ENCODE measurements at places on chromosomes 16 and 17. TPM values are rescaled to one million over a fixed set of nuclear protein-coding genes. Genes with fewer than 3 reads are reported as not detected.

DNA sequence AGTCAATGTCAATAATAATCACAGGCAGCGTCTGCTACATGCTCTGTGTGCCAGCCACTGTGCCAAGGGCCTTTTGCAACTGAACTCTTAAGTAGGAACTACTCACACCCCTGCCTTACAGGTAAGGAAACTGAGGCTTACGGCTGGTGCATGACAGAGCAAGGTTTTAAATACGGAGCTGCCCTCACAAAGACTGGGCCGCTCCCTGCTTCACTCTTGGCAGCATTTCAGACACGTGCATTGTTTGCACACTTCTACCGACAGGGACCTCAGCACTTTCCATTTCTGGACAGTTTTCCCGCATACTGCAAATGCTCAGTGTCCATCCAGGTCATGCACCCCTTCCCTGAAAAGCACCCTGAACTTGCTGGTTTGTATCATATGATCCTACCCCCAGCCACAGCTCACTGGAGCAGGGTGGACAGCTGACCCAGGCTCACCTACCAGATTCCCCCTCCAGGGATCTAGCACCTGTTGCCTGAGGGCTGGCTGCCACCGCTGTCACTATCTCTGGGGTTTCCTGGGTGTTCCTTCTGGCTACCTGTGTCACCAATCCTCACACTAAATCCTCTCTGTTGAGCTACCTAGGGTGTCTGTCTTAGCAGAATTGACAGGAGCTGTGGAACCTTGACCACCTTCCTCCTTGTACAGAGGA, 142.9 kb downstream of the C16orf78 start:
- no peaks in the 10 kb centered on the region for H3K36me3 ChIP-seq
- no peak overlapping the region for H3K27ac ChIP-seq
- no peaks in the 10 kb centered on the region for H3K4me1 ChIP-seq
- DNase-seq, result no peak

The RAD51C gene
- total RNA-seq, result 74.9 TPM

- no peaks in the 10 kb centered on the region for H3K4me1 ChIP-seq
- no peak for DNase-seq
- H3K27ac ChIP-seq, result no peak overlapping the region
Measured at GRCh38 chr16:75486014-75486675, 9.1 kb downstream of the CHST6 start.

DNA sequence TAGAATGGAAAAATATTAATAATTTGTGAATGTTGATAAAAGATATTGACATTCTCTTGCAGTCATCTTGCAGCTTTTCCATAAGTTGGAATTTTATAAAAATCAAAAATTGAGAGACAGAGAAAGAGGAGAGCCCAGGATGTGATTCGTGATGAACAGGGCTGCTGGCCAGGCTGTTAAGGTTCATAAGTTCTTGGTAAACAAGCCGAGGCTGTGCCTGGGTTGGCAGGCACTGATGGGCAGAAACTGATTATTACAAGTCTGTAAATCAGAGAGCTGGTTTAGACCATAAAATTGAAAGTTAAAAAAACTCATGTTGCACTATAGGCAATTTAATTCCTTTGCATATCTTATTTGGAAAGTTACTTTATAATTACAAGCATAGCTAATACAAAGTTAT, 533.7 kb downstream of the HAPSTR1 start:
- H3K36me3 ChIP-seq, result no peaks in the 10 kb centered on the region
- no peak for DNase-seq
- H3K27ac ChIP-seq, result no peak overlapping the region
- no peak overlapping the region for H3K4me3 ChIP-seq
- H3K4me1 ChIP-seq, result no peaks in the 10 kb centered on the region
- H3K27me3 ChIP-seq, result no peaks in the 10 kb centered on the region

The CCL16 gene
- total RNA-seq, result not detected

DNA sequence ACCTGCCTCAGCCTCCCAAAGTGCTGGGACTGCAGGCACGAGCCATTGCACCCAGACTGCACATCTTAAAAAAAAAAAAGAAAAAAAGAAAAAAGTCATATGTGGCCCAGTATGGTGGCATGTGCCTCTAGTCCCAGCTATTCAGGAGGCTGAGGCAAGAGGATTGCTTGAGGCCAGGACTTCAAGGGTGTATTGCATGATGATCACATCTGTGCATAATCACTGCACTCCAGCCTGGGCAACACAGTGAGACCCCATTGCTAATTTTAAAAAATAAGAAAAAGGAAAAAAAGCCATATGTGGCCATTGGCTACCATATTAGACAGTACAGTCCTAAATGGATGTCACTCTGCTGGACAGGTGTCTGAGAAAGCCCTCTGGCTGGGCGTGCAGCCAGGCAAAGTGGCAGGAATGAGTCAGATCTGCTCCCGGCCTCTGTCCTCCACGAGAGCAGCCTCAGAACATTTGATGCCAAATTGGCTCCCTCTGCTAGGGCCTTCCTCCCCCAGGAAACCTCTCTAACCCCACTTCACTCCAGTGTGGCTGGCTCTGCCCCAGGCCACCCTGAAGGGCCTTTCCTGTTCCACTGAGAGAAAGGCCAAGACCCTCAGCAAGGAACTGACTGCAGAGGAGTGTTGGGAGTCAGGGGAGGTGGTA, 14.7 kb downstream of the CA7 start:
- DNase-seq, result no peak
- H3K27ac ChIP-seq, result no peak overlapping the region
- H3K4me3 ChIP-seq, result no peak overlapping the region
- peaks cover 5% of the 10 kb centered on the region for H3K4me1 ChIP-seq

DNA sequence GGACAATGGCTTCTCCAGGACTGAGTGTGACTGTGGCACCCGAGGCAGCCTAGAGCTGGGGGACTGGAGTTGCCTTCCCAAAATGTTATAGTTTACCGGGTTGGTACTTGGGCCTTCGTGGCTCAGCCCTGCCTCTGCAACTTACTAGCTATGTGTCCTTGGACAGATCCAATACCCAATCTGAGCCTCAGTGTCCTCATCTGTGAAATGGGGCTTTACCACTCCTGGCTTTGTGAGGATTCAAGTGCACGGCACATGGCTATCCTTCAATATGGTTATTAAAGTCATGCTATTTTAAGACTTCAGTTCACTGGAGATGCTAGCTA, 9.6 kb downstream of the IRX5 start:
- no peak overlapping the region for H3K4me3 ChIP-seq
- H3K36me3 ChIP-seq, result no peaks in the 10 kb centered on the region
- no peak for DNase-seq

The MMP15 gene
- total RNA-seq, result 1.9 TPM

GRCh38 chr17:68310152-68310551, 18.9 kb downstream of the ARSG start:
- DNase-seq, result no peak
- H3K4me1 ChIP-seq, result peaks cover 4% of the 10 kb centered on the region
- no peak overlapping the region for H3K4me3 ChIP-seq
- H3K27ac ChIP-seq, result no peak overlapping the region

The SDR42E1 gene
- total RNA-seq, result not detected

DNA sequence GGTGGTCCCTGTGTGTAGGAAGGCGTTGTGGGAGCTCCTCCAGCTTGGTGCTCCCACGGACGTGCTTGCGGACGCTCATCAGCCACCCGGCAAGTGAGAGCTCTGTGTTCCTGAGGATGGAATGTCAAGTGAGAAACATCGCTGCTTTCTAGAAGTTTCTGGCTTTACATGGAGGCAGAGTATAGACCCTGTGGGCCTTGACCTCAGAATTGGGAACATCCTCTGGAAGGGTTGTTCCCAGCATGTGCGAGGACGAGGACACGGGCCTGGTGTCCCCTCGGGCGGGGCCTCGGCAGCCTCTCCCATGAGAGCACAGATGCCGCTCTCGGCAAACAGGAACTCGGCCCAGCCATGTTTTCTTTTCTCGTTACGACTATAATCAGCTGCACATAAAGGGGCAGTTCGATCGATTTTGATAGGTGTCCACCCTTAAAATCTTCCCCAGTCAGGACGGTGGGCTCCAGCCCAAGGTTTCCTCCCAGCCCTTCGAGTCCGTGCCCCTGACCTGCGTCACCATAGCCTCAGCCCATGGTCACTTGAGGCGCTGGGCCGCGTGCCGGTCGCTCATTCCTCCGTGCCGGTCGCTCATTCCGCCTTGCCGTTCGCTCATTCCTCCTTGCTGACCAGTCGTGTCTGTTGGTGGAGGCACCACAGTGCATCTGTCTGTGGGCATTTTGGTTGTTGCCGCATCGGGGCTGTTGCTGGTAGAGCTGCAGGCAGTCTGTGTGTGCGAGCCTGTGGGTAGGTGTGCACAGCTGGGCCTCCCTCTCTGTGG, 91.3 kb upstream of the ZNF750 start:
- H3K27ac ChIP-seq, result no peak overlapping the region
- no peak overlapping the region for H3K4me3 ChIP-seq
- no peaks in the 10 kb centered on the region for H3K27me3 ChIP-seq
- H3K36me3 ChIP-seq, result peaks cover 75% of the 10 kb centered on the region

- no peak for DNase-seq
- H3K27me3 ChIP-seq, result no peaks in the 10 kb centered on the region
- no peak overlapping the region for H3K27ac ChIP-seq
Measured at GRCh38 chr17:33983824-33984574, 271.1 kb upstream of the CCL2 start.

- H3K4me3 ChIP-seq, result no peak overlapping the region
- no peaks in the 10 kb centered on the region for H3K4me1 ChIP-seq
- no peaks in the 10 kb centered on the region for H3K36me3 ChIP-seq
- H3K27ac ChIP-seq, result no peak overlapping the region
- no peaks in the 10 kb centered on the region for H3K27me3 ChIP-seq
- DNase-seq, result no peak
Measured at GRCh38 chr17:68592682-68593641, 8.2 kb downstream of the FAM20A start.

DNA sequence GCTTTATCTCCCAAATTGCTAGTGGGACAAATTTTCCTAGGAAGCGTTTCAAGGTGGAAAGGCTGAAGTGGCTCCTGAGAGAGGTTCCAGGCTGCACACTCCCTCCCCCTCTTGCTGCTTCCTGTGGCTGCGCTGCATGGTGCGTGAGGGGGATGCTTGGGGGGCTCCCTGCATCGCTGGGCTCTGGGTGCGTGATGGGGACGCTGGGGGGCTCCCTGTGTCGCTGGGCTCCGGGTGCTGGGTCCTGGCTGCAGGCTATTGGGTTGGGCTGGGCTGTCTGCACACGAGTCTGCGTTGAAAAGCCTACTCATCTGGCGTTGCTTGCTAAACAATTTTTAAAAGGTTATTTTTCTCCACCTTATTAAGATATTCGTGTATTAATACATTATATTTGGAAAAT, 30.1 kb downstream of the NDEL1 start:
- no peak for DNase-seq
- peaks cover 14% of the 10 kb centered on the region for H3K4me1 ChIP-seq

- no peaks in the 10 kb centered on the region for H3K27me3 ChIP-seq
- H3K4me1 ChIP-seq, result 0 out of 2 replicates have a peak, but pooled peaks cover 8% of the 10 kb centered on the region
- H3K36me3 ChIP-seq, result no peaks in the 10 kb centered on the region
- H3K4me3 ChIP-seq, result no peak overlapping the region
- no peak for DNase-seq
Measured at GRCh38 chr17:67461228-67461780, 84.2 kb downstream of the PITPNC1 start.

- H3K4me1 ChIP-seq, result no peaks in the 10 kb centered on the region
- peaks cover 91% of the 10 kb centered on the region for H3K36me3 ChIP-seq
- no peak overlapping the region for H3K4me3 ChIP-seq
- no peaks in the 10 kb centered on the region for H3K27me3 ChIP-seq
- no peak overlapping the region for H3K27ac ChIP-seq
- no peak for DNase-seq
Measured at GRCh38 chr16:89737341-89738071, 16.2 kb downstream of the ZNF276 start.

- H3K4me1 ChIP-seq, result peaks cover 7% of the 10 kb centered on the region
- H3K27me3 ChIP-seq, result no peaks in the 10 kb centered on the region
- no peak overlapping the region for H3K4me3 ChIP-seq
- H3K36me3 ChIP-seq, result no peaks in the 10 kb centered on the region
- DNase-seq, result no peak
- no peak overlapping the region for H3K27ac ChIP-seq
Measured at GRCh38 chr17:8740486-8740885, 4.2 kb downstream of the CCDC42 start.

The ALOX15 gene
- not detected for total RNA-seq

DNA sequence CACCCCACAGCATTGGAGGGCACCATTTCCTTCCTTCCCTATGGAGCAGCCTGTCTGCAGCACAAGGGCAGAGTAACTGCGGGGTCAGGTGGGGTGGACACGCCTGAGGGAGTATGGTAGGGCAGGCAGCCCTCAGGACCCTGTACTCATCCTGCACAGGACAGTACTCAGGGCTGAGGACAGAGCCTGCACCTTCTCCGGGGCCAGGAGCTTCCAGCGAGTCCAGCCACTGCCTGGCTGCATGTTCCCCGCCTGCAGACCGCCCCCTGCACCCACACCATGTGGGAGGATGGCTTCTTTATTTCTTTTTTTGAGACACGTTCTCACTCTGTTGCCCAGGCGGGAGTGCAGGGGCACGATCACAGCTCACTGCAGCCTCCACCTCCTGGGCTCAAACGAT, 47.6 kb upstream of the CDC42EP4 start:
- H3K4me1 ChIP-seq, result peaks cover 21% of the 10 kb centered on the region
- no peaks in the 10 kb centered on the region for H3K27me3 ChIP-seq
- H3K36me3 ChIP-seq, result no peaks in the 10 kb centered on the region
- no peak for DNase-seq
- H3K27ac ChIP-seq, result no peak overlapping the region

- no peaks in the 10 kb centered on the region for H3K27me3 ChIP-seq
- no peak overlapping the region for H3K27ac ChIP-seq
- DNase-seq, result no peak
- H3K4me3 ChIP-seq, result no peak overlapping the region
- H3K4me1 ChIP-seq, result peaks cover 30% of the 10 kb centered on the region
Measured at GRCh38 chr17:17706140-17707060, 25.1 kb downstream of the RAI1 start.

The KRTAP1-4 gene
- total RNA-seq, result not detected

DNA sequence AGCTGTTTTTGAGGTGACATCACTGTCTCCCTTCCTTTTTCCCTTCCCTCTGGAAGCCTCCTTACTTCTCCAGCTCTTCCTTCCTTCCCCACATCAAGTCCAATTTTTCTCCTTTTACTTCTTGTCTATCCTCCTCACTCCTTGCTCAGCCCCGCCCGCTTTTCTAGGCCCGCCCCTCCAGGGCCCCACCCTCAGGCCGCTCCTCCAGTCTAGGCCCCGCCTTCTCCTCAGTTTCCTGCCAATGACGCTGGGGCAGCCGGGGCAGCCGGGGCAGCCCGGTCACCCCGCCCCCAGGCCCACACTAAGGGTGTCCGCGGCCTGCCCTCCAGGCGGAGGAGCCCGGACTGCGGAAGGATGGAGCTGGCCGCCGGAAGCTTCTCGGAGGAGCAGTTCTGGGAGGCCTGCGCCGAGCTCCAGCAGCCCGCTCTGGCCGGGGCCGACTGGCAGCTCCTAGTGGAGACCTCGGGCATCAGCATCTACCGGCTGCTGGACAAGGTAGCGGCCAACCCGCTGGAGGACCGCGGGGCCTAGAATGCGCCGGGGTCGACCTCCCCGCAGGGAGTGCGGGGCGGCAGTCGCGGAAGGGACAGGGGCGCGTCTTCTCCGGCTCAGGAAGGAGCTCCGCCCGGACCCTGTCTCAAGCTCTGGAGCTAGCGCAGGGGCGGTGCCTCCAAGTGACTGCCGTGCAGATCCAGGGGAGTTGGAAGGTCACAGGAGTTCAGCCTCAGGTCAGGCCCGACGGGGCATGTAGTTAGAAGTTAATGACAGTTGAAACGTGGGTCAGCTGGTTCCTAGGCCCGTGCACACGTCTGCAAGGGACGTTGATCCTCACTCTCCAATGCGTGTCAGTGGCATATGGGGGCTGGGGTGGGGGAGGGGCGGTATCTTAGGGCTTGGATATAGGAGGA, at the start of gene PCTP:
PCTP (plus strand) TSS at position 302 of the 908 bp plus-strand sequence; CDS start at position 355, 53 bp downstream.
- peak within 1 kb of the TSS; percentile 64 for H3K4me3 ChIP-seq
- 0 out of 2 replicates have a peak, but pooled peaks cover 4% of the 10 kb centered on the region for H3K27me3 ChIP-seq
- peaks cover 35% of the 10 kb centered on the region for H3K36me3 ChIP-seq
- peak; percentile 99 for DNase-seq
